ENCODE measurements at places on chromosomes 6 and 20. TPM values are rescaled to one million over a fixed set of nuclear protein-coding genes. Genes with fewer than 3 reads are reported as not detected.

GABRR2 gene
- polyA plus RNA-seq = not detected

SCP2D1 gene
- polyA plus RNA-seq = not detected

DDX39B gene
- 53.6 TPM for polyA plus RNA-seq

FAM83B gene
- not detected for polyA plus RNA-seq

MLN gene
- not detected for polyA plus RNA-seq

OOEP gene
- not detected for polyA plus RNA-seq

ZFP64 gene
- 10.1 TPM for polyA plus RNA-seq

IL20RA gene
- polyA plus RNA-seq = not detected

ALDH8A1 gene
- polyA plus RNA-seq = 0.12 TPM

OR2J3 gene
- polyA plus RNA-seq = not detected

CAGE1 gene
- polyA plus RNA-seq = not detected

DOK5 gene
- polyA plus RNA-seq = not detected

GSTA1 gene
- not detected for polyA plus RNA-seq

PRR18 gene
- polyA plus RNA-seq = not detected

HMGN3 gene
- 113 TPM for polyA plus RNA-seq

CTAGE9 gene
- polyA plus RNA-seq = not detected
